ENCODE measurements at places on chromosomes 5 and 9.

GRCh38 chr9:92746567-92747458 lies 17.8 kb downstream of the BICD2 start:
- no peak for DNase-seq

GRCh38 chr9:69555802-69556201 lies 116.4 kb downstream of the APBA1 start:
- no peak for DNase-seq

GRCh38 chr5:40093550-40093949 lies 586.2 kb upstream of the PTGER4 start:
- no peak for DNase-seq

GRCh38 chr5:133663397-133664054 lies 51.2 kb upstream of the FSTL4 start:
- DNase-seq: no peak

- DNase-seq: no peak
Measured at GRCh38 chr5:133907075-133907474, 61.4 kb downstream of the C5orf15 start.

GRCh38 chr5:135483254-135483653 lies 31.1 kb upstream of the TIFAB start:
- no peak for DNase-seq

GRCh38 chr5:127417528-127417927 lies 99.9 kb upstream of the PRRC1 start:
- no peak for DNase-seq

- DNase-seq: no peak
Measured at GRCh38 chr5:87138091-87138805, 129.4 kb upstream of the RASA1 start.

- no peak for DNase-seq
Measured at GRCh38 chr5:143886651-143887638, 75.0 kb downstream of the HMHB1 start.

GRCh38 chr9:90998573-90998972 lies 197.0 kb downstream of the SYK start:
- DNase-seq: no peak

DNA sequence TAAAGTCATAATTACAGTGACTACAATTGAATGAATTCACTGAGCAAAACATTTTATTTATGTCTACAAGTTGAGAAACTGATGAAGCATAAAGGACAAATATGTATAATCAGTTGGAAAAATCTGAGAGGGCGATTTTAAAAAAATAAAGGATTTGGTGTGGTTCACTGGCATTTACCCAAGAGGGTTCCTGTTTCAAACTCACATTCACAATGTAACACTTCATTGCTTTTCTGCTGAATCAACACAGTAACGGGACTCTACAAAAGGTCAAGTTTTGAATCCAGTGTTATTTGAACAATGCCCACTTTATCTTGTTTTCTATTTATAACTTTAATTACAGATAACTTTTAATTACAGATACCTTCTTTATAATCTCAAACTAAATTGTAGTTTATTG lies 138.6 kb downstream of the NUDT12 start:
- DNase-seq: no peak

GRCh38 chr5:7348168-7348854 lies 47.6 kb upstream of the ADCY2 start:
- DNase-seq: no peak

DNA sequence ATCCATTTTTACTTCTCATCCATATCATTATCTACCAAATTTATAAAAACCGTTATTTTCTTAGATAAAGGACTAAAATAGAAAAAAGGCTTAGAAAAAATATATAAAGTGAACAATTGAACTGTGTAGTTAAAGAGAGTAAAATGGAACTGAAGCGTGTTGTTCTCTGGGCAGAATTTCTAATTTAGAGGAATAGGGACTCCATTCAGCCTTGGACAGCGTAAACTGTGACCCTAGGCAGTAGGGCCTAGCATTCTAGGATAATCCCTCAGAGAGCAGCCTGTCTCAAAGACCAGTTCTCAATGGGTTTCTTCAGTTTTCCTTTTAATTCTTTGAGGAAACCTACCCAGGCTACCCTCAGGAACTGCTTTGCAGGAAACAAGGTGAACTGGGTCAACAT lies 11.1 kb downstream of the ZNF462 start:
- no peak for DNase-seq

DNA sequence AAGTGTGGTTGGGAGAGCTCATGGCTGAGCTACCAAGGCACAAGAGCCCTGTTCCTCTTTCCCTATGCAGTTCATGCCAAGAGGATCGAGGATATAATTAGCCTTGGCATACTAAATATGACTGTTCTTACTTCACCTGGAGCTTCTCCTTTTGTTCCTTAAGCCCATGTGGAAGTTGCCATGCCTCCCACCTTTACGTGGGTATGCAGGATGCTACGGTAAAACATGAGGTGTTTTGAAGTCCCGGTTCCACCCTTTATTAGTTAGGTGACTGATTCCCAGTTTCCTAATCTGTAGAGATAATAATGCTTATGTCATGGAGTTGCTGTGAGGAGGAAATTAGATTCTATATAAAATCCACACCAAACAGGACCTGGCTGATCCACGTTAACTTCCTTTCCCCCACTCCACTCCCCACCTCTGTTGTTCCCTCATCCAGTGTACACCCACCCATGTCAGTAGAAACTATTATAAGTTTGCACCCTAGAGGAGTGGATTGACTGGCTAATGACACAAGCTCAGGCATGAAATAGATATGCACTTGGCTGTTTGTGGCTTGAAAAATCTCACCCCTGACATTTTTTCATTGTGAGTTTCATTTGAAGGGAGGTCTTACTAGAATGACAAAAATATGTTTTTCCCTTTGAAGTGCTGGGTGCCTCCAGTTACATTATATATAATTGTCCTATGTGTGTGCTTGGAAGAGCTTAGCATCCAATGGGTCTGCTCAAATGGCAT lies 36.8 kb upstream of the SHOC1 start:
- DNase-seq: no peak

GRCh38 chr5:78690253-78690972 lies 41.8 kb upstream of the LHFPL2 start:
- no peak for DNase-seq

GRCh38 chr5:160450164-160450932 lies 28.7 kb downstream of the PTTG1 start:
- DNase-seq: no peak

DNA sequence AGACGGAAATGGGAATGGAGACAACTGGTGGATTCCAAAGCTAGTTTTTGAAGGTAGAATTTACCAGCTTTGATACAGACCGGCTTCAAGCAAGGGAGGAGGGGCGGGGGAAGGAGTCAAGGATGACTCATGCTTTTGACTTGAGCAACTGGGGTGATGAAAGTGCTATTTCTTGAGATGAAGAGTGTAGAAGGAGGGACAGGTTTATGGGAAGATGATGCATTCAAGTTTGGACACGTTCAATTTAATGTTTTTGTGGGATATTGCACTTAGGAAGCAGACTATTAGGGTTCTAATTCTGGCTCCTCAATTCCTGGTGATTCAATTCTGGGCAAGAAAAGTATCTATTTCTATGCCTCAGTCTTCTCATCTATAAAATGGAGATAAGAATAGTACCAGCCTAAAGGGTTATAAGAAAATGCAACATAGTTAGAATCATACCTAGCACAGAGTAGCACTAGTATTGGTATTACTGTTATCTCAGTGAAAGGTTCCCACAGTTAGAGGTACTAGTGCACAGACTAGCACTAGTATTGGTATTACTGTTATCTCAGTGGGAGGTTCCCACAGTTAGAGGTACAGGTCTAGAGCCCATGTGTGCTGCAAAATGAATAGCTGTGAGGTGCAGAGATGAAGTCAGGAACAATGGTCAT lies 4.6 kb downstream of the NIPAL4 start:
- DNase-seq: peak; percentile 19

DNA sequence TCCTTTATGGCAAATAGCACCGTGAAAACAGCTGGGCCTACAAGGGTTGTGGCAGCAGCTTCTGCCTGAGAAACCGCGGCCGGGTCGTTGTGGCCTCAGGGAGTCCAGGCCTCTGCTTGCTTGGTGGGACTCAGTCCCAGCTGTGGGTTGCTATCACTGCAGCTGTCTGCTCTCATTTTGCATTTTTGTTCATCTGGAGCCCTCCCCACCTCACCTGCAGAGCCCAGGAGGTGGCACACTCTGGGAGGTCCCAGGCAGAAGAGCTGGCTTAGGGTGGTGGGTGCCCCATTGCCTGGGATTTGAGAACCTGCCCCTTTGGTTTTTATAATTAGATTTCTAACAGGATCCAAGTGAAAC lies 138.4 kb downstream of the GADD45G start:
- DNase-seq: no peak

DNA sequence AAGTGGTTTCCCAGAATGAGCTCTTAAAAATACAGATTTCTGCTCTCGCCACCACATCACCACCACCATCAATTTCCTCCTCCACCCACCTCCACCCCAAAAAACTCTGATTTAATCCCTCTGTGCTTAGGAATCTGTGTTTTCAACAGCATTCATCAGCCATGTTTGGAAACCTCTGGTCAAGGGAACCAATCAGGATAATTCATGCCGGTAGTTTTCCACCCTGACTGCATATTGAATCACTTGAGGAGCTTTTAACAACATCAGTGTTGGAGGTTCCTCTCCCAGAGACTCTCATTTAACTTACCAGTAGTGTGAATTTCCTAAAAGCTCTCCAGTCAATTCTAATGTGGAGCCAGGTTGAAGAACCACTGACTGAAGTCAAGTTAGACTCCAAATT lies 46.0 kb upstream of the DAB2 start:
- no peak for DNase-seq

GRCh38 chr5:439181-439580 lies 3.8 kb upstream of the EXOC3 start:
- no peak for DNase-seq

GRCh38 chr5:170631466-170632195 lies 127.8 kb downstream of the KCNIP1 start:
- no peak for DNase-seq

GRCh38 chr9:37950561-37950960 lies 46.6 kb upstream of the SLC25A51 start:
- no peak for DNase-seq

DNA sequence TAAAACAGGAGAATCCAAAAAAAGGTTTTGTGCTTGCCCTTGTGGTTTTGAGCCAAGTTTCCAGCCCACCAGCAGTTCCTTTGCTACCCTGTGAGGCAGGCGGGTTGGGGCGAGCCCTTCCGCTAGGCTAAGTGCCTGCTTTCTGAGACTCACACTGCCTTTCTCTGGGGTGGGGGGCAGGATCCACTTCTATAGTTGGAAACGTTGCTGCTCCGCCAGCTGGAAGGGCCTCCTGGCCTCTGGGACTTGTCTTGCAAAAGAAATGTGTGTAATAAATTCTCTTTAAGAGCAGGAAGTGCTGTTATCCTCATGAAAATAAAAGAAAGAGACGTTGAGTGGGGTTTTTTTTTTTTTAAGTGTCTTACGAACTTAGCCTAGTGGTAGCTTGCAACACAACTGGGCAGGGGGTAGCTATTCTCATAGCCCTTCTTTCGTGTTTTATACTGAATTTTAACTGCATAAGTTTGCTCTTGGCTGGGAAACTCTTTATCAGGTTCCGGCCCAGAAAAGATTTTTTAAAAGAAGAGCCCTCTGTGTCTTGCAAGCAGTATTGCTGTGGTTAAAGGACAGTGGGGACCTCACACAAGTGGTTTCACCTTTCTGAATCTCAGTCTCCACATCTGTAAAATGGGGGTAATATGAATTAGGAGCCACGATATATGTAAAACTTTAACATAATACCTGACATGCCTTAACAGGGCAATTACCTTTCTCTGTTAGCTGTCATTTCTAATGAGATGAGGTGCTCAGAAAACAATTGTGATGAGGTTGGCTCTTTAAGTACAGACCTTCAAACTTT lies 19.8 kb downstream of the JADE2 start:
- DNase-seq: no peak

DNA sequence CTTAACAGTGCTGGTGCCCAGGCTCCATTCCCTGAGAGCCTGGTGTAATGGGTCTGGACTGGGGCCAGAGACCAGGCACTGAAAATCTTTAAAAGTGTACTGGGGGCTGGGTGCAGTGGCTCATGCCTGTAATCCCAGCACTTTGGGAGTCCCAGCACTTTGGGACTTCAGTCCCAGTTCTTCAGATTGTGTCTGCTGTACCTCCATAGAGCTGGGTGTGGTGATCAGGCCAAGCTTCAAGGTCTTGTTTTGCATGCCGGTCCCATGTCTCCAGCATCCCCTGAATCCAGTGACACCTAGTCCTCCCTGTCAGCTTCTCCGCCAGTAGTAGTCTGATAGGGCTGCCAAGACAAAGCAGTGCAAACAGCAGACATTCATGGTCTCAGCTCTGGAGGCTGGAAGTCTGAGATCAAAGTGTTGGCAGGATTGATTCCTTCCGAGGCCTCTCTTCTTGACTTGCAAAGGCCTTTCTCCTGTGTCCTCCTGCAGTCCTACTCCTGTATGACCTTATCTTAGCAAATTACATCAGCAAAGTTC lies 108.2 kb downstream of the SYK start:
- DNase-seq: no peak

DNA sequence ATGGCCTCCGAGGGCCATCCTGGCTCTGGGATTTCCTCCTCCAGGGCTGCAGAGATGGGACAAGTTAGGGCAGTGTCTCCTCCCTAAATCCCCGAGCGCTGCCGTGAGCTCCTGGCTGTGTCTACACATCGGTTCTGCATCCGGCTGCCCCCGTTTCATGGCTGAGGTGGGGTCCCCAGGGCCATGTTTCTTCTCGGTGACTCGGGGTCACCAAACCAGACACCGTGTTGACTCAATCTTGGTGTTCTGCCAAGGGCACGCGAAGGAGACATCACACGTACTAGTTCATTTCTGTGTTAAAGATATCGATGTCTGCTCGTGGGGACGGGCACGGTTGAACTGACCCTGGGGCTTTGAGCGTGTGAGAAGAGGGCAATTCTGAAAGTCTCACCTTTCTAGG lies 60.7 kb downstream of the COL5A1 start:
- DNase-seq: no peak

GRCh38 chr5:152443935-152444334 lies 38.9 kb upstream of the NMUR2 start:
- no peak for DNase-seq

DNA sequence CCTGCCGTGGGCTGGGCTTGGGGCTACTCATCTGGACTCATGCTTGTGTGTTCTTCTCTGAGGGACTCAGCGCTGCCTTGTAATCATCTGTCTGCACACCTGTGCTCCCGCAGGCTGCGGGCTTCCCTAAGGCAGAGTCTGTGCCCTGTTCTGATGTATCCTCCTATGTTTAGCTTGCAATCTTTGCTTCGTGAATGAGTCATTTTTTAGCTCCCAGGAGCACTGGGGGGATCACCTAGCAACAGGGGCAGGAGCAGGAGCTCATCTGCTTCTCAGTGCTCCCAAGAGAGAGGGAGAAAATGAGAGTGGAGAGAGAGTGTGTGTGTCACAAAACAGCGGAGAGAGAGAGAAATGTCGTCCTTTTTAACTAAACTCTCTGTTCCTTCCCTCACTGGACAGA lies 202.4 kb upstream of the ZNF618 start:
- no peak for DNase-seq

- DNase-seq: no peak
Measured at GRCh38 chr5:82408033-82408432, 129.9 kb upstream of the RPS23 start.
